Activated naive CD4-positive, alpha-beta T cell treated with anti-CD3 and anti-CD28 coated beads, Interleukin-2, amount 10 ng/mL, durations not matched to agents 7 days and 5 days (primary cell): ENCODE measurements at places on chromosomes 2 and 18.

GRCh38 chr2:12731701-12732280 lies 15.1 kb downstream of the TRIB2 start:
- no peak for DNase-seq

- no peak for DNase-seq
These were observed 38.8 kb downstream of the GALM start for GRCh38 chr2:38704664-38705063.

GRCh38 chr2:153641046-153641445 lies 162.5 kb upstream of the RPRM start:
- DNase-seq, result no peak

- no peak for DNase-seq
These were observed 556.2 kb upstream of the ZEB2 start for GRCh38 chr2:145076085-145076484.

DNA sequence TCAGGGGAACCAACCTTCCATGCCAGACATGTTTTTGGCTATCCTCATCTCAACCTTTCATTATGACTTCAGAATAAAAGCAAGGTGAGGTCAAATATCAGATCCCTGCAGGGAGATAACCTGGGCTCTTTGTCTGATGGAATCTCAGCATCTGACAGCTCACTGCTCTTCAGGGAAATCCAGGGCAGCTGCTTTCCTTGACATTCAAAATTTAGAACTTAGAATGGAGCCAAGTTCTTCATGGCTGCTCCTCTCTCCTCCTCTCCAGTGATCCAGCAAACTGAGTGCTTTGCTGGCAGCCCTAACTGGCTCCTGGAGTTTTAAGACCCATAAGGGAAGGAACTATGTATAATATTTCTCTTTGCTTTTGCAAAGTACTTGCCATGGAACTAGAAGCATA lies 716.3 kb downstream of the TSN start:
- DNase-seq, result no peak

DNA sequence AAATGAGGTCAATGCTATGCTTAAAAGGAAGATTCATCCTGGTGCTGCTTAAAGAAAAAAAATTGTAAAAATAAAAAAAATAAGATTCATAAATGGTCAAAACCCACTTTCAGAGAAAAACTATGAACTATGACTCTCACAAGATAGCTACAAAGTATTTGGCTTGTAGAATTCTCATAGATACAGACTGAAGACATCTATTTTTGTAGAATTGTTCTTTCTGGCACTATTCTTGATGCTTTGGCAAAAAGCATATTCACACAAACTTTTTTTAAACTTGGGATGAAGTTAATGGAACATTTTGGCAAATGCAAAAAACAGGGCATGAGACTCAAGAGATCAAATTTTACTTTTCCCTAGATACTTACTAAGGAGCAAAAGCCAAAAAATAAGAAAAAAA lies 12.5 kb upstream of the ANKRD29 start:
- DNase-seq, result no peak

- DNase-seq, result no peak
These were observed 24.3 kb downstream of the NCOA1 start for GRCh38 chr2:24515335-24515734.

GRCh38 chr2:15638720-15639119 lies 47.1 kb downstream of the DDX1 start:
- DNase-seq, result no peak

DNA sequence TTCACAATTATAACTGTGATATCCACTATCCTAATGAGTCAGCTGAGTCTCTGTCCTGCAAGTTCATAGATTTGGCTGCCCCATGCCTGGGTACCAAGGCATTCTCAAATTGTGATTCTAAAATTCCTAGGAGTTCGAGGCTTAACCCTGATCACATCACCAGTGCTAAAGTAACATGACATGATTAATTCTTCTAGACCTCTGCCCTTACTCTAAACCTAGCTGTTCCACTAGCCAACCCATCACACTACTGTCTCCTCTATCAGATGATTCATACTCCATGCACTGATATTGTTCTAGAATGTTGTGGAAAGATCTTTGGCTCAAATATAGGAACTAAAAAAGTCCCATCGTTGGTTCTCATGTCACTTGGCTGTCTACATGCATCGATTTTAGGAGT lies 487.6 kb downstream of the PIK3C3 start:
- no peak for DNase-seq
